ENCODE measurements at places on chromosomes 3 and 15.

GRCh38 chr15:64460206-64460723 lies at the start of gene ZNF609:
TSS of gene ZNF609 (plus strand) at chr15:64460578. CDS start at chr15:64499420, 38,842 bp downstream.
- peak; percentile 54 for DNase-seq

- no peak for DNase-seq
These were observed 227.7 kb downstream of the ADAMTS17 start for GRCh38 chr15:100114100-100114499.

DNA sequence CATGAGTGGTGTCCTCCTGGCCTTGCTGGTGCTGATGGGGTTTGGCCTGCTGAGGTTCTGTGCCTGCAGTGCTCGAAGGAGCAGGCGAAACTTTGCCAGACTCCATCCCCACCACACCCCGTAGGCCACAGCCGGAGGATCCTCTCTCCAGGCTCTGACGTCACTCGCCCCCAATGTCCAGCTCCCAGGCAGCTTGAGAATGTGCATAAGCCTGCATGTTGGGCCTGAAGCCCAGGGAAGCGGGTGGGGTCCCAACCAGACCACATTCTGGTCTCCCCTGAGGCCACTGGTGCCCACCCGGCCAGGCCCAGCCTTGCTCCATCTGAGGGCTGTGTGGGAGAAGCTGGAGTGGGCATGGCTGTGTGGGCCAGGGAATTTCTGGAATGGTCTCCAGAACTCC lies 109.8 kb downstream of the ASB7 start:
- no peak for DNase-seq

DNA sequence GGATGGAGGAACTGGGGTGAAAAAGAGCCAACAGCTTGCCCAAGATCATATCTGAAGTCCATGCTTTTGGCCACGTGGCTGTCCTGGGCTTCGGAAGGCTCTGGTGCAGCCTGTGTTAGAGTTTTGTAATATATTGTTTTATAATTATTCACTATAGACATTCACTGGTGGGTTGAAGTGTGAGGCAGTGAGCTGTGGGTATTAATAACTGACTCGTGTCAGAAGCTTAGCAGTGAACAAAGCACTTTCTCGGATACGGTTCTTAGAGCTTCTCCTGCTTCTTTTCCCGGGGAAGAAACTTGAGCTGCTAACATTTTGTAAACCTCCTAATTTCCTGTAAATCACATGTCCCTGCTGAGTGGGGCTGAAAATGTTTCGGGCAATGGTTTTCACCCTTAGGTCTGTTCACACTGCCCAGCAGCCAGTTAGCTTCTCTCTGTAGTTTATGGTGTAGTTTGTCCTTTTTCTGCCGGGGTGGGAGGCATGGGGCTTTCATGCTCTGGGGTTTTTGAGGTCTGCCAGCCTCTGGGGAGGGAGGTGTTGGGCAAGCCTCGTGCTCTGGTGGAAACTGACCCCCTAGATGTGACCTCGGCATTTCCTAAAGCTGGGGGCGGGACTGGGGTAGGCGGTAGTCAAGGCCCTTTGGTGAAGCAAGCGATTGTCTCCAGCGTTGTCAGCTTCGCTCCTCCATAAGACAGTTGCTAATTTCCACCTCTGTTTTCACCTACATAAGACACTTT lies 1.7 kb downstream of the MRAS start:
- no peak for DNase-seq

- no peak for DNase-seq
These were observed 730 bp downstream of the SPRED1 start for GRCh38 chr15:38253351-38253781.

DNA sequence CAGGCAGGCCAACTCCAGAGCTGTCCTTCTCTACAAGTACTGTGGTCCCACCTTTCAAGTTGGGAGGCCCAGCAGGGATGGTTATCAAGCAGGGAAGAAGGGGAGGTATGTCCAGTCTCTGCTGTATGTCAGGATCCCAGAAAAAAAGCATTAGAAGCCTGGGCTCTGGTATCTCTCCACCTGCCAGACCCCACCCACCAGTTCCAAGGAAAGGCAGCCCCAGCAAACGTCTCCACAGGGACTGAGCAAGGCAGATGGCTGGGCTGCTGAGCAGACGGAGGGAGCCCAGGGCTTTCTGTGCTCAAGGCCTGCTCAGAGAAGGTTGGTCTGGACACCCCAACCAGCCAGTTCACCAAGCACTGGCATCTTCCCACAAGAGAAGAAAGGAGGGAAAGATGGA lies 287.8 kb downstream of the XXYLT1 start:
- DNase-seq = no peak

DNA sequence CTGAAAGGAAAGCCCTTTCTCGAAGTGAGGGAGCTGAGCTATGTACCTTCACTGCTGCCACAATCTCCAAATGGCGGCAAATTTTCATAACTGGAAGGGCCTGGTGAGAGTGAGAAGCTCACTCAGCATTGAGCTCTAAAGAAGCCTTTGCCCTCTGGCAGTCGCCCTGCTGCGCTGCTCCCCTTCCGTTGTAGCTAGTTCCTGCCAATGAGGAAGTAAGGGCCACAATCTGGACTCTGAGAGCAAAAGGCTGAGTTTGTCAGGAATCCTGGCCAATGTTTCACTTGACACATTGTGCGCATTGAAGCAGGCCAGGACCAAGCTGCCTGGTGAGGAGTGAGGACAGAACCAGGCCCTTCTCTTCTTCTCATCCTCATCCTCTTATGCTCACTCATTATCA lies 579.5 kb downstream of the PDCD6IP start:
- no peak for DNase-seq

- DNase-seq = no peak
These were observed 9.6 kb downstream of the CHRNA5 start for GRCh38 chr15:78574944-78575343.

DNA sequence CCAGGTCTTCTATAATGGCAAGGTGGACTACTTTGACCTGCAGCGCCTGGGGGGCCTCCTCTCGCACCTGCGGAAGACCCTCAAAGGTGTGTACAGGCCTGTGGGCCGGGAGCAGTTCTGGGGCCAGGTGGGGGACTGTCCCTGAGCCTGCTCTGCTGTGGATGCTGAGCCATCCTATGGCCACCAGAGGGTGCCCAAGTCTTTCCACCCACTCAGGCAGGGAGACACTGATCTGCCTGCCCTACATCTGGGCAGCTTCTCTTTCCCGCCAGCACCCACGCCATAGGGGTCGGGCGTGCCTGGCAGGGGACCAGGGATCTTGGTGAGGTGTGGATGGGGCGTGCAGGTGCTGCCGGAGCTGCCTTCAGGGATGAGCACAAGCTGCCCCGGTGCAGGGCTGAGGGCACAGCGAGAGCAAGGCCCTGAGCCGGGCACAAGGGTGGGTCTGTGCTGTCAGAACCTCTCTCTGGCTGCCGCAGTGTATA lies 14.1 kb downstream of the RNF123 start:
- no peak for DNase-seq

- no peak for DNase-seq
These were observed 104.1 kb downstream of the DUT start for GRCh38 chr15:48435321-48435720.

DNA sequence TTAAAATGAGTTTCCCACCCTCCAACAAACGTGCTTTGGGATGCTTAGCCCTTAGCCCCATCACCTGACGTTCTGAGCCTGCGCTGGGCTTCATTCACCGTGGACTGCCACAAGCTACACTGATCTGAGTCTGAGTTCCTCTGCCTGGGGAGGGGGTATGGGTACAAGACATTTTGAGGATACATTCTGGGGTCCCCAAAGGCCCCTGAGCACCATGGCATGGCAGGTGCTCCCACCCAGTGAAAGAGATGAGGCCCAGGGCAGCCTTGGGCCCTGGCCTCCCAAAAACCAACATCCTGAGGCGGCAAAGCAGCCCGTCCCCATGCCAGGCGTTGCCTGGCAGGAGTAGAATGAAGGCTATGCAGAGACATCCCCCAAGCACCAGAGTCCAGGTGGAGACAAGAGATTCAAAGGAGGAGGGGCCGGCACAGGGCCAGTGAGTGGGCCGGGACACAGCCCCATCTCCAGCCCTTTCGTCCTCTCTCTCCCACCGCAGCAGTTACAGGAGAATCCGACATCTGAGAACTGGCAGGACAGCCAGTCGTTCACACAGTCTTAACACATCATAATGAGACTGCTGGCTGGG lies 74.5 kb downstream of the VGLL4 start:
- DNase-seq = no peak

Measured in esophagus squamous epithelium (tissue), 5 donors.